ENCODE measurements at places on chromosomes 7 and 10. TPM values are rescaled to one million over a fixed set of nuclear protein-coding genes. Genes with fewer than 3 reads are reported as not detected.

DNA sequence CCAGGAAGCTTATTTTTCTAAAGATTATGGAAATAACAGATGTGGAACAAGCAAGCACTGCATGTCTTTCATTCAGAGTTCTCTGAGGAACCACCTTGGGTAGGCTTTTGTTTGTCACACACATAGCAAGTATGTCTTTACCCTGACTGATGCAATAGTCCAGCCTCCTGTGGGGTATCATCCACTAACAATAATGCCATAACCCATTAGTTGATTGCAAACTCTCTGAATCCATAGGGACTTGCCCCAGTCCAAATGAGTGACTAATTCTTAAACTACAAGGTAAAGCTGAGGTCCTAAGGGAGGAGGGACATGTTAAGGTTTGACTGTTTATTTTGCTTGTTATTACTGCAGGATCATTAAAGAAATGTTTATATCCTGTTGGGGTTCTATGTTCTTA, 151.4 kb upstream of the PRPS1L1 start:
- no peaks in the 10 kb centered on the region for H3K27me3 ChIP-seq
- no peak for DNase-seq
- no peak overlapping the region for H3K27ac ChIP-seq
- no peaks in the 10 kb centered on the region for H3K4me1 ChIP-seq
- H3K36me3 ChIP-seq = no peaks in the 10 kb centered on the region
- no peak overlapping the region for H3K4me3 ChIP-seq

DNA sequence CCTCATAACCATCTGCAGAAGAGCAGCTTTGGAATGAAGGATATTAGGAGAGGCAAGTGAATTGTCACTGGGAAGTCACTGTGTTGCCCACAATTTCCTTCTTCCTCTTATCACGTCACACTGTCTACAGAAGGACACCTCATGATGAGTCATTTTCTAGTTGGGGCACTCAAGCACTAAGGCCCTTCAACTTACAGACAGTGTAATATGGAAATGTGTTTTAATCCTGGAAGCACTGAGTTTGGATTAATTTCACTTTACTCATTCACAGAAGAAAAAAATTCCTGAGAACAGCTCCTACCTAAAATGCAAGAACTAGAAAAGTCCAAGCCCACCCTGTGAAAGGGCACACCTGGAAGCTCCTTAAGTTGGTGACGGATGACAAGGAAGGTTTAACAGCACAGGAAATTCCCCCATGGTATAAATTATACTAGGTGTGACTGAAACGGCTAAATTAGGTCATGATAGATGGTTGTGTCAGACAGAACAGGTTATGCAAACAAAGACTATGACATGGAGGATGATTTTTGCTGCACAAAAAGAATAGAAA, 56.6 kb downstream of the PARD3 start:
- H3K4me1 ChIP-seq = peaks cover 12% of the 10 kb centered on the region
- H3K4me3 ChIP-seq = no peak overlapping the region
- DNase-seq = no peak
- H3K27me3 ChIP-seq = no peaks in the 10 kb centered on the region

The AKR1C8 gene
- total RNA-seq = not detected

The NRF1 gene
- 27.3 TPM for total RNA-seq

DNA sequence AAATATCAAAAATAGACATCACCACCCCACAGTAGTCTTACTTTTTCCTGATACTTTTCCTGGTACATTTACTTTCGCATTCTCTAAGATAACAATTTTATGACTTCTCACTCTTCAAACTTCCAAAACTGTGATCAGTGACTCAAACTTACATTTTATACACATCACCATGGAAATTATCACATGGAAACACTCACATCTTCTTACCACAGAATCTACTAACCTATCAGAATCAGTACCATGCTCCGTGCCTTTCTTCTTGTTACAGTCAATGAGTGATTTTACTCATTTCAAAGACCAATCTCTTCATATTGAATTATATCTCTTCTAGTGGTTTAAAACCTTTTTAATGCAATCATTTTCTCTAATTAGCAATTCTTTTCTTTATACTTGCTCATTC, 120.3 kb downstream of the PTEN start:
- DNase-seq = no peak
- no peak overlapping the region for H3K27ac ChIP-seq
- H3K4me3 ChIP-seq = no peak overlapping the region
- no peaks in the 10 kb centered on the region for H3K36me3 ChIP-seq
- no peaks in the 10 kb centered on the region for H3K4me1 ChIP-seq

GRCh38 chr7:86949779-86950260, 109.6 kb downstream of the ELAPOR2 start:
- no peaks in the 10 kb centered on the region for H3K4me1 ChIP-seq
- H3K27ac ChIP-seq = no peak overlapping the region
- no peaks in the 10 kb centered on the region for H3K27me3 ChIP-seq
- no peak overlapping the region for H3K4me3 ChIP-seq
- no peaks in the 10 kb centered on the region for H3K36me3 ChIP-seq
- no peak for DNase-seq

DNA sequence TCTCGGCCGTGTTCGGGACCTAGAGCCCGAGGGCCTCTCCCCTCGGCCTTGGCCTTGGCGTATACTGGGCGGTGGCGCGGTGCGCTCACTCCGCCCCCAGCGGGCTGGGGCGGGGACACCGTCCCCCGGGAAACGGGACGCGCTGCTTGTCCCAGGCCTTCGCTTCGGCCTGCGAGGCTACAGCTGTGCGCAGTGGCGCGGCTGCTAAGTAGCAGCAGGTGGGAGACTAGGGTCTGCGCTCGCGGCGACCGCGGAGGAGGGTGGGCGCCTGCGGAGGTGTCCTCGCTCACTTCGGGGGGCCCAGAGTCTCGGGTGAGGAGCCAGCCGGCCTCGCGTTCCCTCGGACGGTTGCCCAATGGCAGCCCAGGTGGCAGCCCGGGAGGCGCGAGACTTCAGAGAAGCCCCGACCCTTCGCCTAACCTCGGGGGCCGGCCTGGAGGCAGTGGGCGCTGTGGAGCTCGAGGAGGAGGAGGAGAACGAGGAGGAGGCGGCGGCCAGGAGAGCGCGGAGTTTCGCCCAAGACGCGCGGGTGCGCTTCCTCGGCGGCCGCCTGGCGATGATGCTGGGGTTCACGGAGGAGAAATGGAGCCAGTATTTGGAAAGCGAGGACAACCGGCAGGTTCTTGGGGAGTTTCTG, at the start of gene DNAH11:
DNAH11 (plus strand) TSS at position 149 of the 637 bp plus-strand sequence; CDS start at position 356, 207 bp downstream.
- no peak within 1 kb of the TSS for H3K27ac ChIP-seq
- no peaks in the 10 kb centered on the region for H3K4me1 ChIP-seq
- H3K4me3 ChIP-seq = peak within 1 kb of the TSS; percentile 31
- peak; percentile 65 for DNase-seq
- no peaks in the 10 kb centered on the region for H3K27me3 ChIP-seq
